Common myeloid progenitor, CD34-positive (primary cell): ENCODE measurements at places on chromosomes 4 and X.

- DNase-seq: peak; percentile 29
These were observed 1.2 kb downstream of the CXCL2 start for GRCh38 chr4:74097631-74098426.

- DNase-seq: no peak
These were observed 71.6 kb downstream of the SH3RF1 start for GRCh38 chr4:169199184-169199583.

DNA sequence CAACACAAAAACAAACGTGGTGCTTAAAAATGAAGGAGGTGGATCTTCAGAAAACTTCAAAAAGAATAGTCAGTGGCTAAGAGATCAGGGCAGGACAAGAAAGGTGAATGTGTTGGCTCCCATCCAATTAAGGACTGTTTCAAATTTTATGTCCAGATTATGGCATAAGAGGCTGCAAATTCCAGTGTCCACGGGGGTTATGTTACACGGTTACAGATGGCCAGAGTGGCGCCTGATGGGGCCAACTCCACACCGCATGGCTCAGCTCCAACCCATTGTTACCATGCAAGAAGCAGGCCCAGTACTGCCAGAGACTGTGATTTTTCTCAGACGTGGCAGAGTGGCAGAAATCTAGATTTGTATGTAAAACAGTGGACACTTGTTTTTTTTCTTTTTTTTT, 168.4 kb upstream of the TENM3 start:
- DNase-seq: no peak

DNA sequence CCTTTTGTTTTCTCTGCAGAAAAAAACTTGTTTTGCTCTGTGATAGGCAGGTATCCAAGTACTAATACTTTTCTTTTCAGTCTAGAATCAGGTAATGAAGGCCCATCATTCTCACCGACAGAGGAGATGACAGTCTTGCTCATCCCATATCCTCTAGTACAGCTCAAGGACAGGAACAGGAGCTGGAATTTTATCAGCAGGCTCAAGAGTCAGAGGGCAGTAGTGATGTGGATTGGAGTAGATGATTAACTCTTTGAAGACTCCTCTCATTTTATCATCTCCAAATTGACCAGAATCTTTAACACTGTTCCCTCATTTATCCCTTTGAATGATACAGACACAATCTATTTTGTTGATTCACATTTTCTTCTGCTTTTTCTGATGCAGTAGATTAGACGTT, 162.7 kb downstream of the FRAS1 start:
- no peak for DNase-seq

DNA sequence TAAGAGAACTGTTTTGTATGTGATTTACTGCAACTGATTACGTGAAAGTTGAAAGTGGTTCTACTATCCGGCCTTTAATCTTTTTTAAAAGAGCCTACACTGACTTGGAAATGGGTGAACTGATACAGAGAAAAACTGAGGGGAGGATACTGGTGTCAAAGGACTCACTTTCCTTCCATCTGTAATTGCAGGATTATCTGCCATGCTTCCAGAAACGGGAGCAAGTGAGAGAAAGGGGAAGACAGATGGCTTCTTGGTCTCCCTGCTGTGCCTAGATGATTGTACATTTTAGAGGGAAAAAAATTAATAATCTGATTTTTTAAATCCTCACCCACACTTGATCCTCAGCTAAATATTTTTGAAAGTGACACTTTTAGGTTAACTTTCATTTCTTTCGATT, 88.3 kb upstream of the GRID2 start:
- no peak for DNase-seq

- no peak for DNase-seq
These were observed 35.6 kb upstream of the UGDH start for GRCh38 chr4:39562792-39563191.

GRCh38 chr4:94826206-94826605, 68.5 kb downstream of the BMPR1B start:
- DNase-seq: no peak

GRCh38 chr4:116539744-116540143, 545.6 kb downstream of the TRAM1L1 start:
- peak; percentile 28 for DNase-seq

DNA sequence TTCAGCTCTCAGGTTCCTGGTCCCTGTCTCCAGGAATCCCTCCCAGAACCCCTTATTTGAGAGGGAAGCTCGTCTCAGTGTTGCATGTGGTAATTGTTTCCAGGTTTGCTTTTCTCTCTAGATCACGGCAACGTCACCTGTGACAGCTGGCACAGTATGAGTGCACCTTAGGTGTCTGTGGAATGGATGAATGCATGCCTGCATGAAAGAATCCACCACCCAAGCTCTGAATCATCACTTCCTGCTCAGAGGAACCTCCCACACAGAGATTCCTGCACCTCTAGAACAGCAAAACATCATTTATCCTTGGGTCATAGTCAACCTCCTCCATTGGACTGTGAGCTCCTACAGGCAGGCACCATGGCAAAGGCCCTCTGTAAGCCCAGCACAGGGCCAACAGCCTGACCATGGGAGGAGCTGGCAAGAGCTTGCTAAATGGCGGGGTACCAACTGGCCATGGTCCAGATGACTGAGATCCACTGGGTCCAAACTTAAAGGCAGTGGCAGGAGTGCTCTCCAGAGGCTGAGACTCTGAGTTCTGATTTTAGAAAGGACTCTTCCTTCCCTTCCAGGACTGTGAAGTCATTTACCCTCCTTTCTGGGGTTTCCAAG, 116.2 kb downstream of the SLC2A9 start:
- DNase-seq: no peak

GRCh38 chr4:184163813-184164212, 53.9 kb downstream of the ENPP6 start:
- peak; percentile 70 for DNase-seq

DNA sequence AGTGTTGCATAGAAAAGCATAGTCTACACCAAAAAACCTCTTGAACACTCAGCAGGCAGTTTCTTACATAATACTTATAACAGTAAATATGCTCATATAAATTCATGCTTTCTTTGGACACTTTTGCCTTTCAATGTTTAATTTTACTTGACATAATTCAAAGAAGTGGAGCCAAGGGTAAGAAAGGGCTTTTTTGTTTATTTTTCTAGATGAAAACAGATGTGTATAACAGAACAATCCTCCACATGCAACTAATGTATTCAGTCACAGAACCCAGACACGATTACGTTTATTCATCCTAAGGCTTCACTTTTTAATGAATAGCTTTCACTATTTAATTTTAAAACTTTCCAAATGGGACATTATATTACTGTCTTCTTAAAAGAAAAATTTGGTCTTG, 58.0 kb upstream of the PTPN13 start:
- no peak for DNase-seq

DNA sequence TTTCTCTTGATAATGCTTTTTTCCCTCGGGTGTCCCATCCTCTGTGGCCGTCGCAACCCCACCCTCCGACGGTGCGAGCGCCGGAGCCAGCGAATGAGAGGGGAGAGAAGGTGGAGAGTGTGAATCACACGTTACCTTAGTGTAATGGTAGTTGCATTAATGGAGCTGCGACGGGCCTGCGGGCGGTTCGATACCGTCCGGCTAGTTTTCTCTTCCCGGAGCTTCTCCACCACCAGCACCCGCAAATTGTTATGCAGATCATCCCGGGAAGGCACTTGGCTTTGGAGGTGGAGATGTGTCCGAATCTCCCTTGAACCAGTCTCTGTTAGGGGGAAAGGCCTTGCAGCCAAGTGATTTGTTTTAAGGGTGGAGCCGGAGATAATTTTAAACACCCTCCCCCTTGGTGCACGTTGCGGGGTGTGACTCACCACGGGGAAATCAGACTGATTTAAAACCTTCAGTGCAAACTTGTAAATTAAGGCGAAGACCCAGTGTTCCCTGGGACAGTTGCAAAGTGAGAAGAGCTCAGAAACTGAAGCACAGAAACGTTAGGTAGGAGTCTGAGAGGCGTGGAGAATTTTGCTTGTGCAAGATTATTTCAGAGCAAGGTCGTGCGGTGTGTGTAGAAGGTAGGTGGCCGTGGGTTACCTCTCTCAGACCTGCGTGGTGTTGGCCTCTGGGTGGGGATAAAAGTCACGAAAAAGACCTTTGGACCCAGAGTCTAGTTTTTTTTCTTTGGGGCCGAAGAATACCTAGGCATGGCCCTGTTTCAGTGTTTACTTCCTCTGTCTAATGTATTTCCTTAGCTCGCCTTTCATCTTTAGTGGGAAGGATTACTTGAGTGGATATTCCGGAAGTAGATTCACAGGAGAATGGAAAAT, 1.3 kb downstream of the AFF1 start:
- peak; percentile 82 for DNase-seq

DNA sequence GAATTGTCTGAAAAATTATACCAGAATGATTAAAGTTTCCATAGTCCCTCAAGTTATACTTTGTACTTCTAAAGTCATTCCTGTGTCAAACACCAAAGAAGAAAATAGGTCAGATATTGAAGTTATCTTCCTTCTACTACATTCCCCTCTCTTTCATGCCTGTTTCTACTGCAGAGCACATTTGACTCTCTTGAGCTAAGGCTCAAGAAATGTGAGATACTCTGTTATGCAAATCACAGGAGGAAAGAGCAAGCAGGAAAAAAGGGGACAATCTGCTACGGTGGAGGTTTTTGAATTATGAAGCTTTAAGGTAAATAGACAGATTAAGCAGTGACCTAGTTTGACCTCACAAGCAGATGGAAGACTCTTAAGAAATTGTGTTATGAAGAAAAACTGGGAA, 198.9 kb upstream of the LDB2 start:
- no peak for DNase-seq

GRCh38 chrX:65689377-65689776, 21.9 kb downstream of the MSN start:
- no peak for DNase-seq

DNA sequence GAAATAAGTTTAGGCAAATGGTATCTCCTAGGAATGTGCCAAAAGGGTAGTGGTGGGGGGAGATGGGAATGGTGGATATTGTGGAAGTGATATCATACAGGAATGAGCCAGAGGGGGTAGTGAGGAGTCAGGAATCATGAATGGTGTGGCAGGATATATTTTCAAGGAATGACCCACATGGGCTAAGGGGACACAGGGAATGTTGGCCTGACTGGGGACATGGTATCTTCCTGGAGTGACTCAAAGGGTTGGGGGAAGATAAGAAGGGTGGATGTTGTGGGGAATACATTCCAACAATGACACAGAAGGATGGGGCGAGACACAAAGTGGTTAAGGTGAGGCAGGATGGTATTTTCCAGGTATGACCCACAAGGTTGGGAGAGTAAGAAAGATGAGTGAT, 60.6 kb downstream of the MAOA start:
- DNase-seq: no peak

GRCh38 chrX:40474205-40474626, 106.6 kb upstream of the ATP6AP2 start:
- DNase-seq: peak; percentile 19

GRCh38 chr4:168514249-168514852, 17.5 kb downstream of the PALLD start:
- DNase-seq: peak; percentile 70

DNA sequence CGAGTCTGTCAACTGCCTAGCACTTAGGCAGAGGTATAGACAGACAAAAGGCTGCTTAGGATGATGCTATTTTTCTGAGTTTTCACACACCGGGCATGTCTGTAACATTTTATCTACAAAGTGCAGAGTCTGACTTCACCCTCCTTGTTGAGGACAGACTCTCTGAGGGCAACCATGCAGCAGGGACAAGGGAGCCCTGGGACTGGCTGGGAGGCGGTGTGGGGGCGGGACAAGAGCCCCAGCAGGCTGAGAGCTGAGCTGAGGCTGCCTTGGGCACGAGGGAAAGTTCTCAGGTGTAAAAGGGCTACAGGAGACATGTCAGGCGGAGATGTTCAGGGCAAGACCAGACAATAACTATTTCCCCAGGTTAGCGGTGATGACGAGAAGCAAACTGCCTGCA, 81.6 kb downstream of the GATB start:
- no peak for DNase-seq

DNA sequence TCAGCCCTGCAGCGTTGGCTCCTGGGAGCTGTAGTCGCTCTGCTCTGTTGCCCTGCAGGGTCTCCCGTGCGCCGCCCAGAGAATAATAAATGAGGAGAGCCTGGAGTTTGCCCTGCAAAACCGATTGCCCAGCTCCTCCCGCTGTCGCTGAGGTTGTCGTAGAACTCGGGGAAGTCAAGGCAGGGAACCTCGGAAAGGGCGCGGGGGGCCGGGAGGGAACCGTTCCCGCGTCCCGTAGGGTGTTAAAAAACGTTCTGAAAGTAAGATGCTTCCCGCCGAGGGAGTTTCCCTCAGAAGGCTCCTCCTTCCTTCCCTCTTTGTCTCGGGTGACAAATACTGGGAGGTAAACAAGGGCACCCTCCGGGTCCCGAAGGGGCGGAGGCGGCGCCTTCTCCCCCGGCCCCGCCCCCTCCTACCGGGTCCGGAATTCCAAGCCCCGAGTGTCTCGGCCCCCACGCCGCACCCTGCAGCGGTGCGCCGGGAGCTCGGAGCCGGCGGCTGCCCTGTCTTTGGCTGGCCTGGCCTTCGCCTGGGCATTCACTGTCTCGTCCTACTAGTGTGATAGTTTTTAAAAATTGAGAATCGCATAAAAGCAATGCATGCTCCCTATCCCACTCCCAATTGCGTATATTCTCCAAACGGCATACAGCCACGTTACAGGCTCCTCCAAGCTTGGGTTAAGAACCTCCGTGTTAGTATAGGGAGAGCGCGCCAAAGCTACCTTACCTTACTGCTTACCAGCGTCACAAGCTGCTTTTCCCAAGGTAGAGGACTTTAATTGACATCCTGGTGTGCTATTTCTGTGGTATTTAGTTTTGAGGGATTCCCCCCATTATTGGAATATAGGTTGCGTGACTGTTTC, 964 bp upstream of the HMGB2 start:
- DNase-seq: peak; percentile 67

DNA sequence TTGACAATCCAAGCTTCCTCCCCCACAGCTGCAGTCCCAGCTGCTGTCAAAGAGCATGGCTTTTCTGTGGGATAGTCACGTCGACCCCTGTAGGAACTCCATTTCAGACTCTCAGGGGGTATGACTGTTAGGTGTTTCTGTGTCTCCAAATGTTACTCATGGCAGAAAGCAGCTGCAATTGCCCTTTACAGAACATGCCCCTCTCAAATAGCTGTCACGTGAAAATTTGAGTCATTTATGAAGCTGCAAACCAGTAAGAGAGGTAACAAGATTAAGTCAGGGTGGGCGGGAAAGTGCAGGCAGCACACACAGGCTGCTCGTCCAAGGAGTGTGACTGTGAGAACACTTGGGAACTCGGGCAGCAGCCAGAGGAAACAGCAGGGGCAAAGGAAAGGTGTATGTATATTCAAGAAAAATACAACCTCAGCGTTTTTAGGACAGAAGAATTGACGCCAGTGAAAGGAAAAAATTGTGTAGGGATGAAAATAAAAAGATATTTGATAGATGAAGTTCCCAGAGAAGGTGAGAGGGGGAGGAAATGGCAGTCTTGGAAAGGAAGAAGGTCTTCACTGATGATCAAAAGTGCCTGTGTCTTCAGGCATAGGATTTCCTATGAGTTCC, 66.5 kb upstream of the TMEM184C start:
- DNase-seq: no peak
